Naive thymus-derived CD8-positive, alpha-beta T cell (primary cell): ENCODE measurements at places on chromosomes 12 and 14. TPM values are rescaled to one million over a fixed set of nuclear protein-coding genes. Genes with fewer than 3 reads are reported as not detected.

AICDA gene
- total RNA-seq, result not detected

- DNase-seq, result no peak
Measured at GRCh38 chr14:86798330-86798729, 1194.7 kb downstream of the GALC start.

- no peak for DNase-seq
Measured at GRCh38 chr12:98446060-98446459, 69.3 kb upstream of the TMPO start.

FBLN5 gene
- total RNA-seq, result 8.1 TPM

GRCh38 chr14:104287301-104288009, 149.1 kb downstream of the KIF26A start:
- DNase-seq, result peak; percentile 48

DNA sequence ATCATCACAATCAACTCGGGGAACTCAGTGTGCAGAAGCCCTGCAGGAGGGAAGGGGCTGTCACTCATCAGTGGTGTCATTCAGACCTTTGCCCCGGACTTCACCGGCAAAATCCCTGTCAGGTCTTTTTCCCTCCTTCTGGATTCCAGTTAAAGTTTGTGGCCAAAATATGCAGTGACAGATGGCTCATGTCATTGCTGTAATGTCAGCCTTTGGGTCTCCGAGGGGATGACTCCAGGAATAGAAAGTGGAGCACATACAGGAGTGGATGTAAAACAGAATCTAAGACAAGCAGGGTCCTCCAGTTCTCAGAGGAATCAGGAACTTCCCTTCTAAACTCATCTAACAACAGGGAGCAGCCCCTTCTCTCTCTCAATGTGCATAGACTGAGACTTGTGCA, 130.3 kb upstream of the RASSF8 start:
- DNase-seq, result no peak

- DNase-seq, result no peak
Measured at GRCh38 chr14:23951590-23952201, 1.9 kb upstream of the DHRS4 start.

ADAM21 gene
- total RNA-seq, result not detected

DNA sequence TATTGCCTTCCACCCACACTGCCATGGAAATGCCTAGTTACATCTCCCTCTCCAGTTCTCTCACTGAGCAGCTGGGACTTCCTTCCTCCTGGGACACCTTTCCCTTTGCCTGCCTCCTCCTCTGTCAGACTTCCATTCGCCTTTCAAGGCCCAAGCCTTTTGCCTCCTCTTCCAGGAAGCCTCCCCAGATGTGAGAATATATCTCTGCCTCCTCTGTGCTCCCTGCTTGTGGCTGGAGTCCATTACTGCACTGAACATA, 3.1 kb downstream of the IFI27L2 start:
- DNase-seq, result no peak

DNA sequence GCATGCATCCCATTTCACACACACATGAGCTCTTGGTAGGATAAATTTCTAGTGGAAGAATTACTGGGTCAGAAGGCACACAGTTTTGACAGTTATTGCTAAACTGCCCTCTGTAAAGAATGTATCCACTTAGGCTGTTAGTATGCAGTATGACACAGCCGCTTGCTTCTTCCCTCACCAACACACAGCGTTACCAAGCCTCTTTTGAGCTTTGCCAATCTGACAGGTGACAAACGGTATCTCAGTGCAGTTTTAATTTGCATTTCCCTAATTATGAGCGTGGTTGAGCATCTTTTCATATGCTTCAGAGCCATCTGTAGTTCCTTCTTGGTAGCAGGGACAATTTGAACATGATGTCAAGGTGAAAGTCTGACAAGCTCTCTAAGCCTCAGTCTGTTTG, 42.9 kb downstream of the HRK start:
- no peak for DNase-seq

- DNase-seq, result no peak
Measured at GRCh38 chr12:119354172-119354571, 19.6 kb downstream of the CCDC60 start.

- no peak for DNase-seq
Measured at GRCh38 chr12:66674495-66675122, 4.3 kb downstream of the GRIP1 start.

KIF21A gene
- 12.1 TPM for total RNA-seq

DNA sequence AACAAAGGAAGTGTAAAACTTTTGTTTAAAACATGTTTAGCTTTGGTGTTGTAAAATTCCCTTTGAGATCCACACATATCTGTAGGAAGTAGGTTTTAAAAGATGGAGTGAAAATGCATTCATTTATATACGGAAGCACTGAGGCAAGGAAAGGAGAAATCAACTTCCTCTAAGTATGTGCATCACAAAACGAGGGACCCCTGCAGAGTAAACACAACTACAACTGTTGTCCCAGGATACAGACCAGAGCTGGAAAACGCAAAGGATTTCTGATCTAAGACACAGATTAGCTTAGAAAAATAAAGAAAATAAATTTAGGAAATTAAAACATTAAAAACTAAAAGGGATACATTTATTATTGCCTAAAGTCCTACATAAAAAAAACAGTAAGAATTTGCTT, 297.6 kb downstream of the MED13L start:
- DNase-seq, result no peak

GRCh38 chr12:3199551-3200031, 122.4 kb downstream of the TSPAN9 start:
- no peak for DNase-seq

- no peak for DNase-seq
Measured at GRCh38 chr14:54467280-54467679, 21.5 kb downstream of the GMFB start.

TTC9 gene
- total RNA-seq, result 25.2 TPM

DNA sequence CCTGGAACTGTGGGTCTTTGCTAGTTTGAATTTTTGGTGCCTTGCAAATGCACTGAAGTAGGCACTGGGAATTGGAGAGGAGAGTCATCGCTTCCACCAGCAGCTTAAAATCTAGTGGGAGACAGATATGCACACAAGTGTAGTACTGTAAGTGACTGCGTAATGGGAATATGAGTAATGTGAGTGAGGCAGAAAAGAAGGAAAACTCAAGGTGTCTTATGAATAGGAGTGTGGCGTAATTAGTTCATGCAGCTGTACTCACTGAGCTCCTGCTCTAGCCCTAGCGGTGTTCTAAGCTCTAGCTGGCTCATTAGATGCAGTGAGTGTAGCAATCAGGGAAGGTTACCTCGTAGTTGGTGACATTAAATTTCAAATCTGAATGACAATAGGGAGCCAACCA, 2.8 kb downstream of the TCP11L2 start:
- no peak for DNase-seq

GRCh38 chr12:6038160-6038559, 86.3 kb downstream of the VWF start:
- peak; percentile 22 for DNase-seq

APOLD1 gene
- 4.3 TPM for total RNA-seq

GRCh38 chr12:108798551-108799221, 58.7 kb downstream of the SSH1 start:
- DNase-seq, result no peak

- DNase-seq, result no peak
Measured at GRCh38 chr12:20366776-20367409, 1.4 kb upstream of the PDE3A start.

ANP32D gene
- not detected for total RNA-seq

SRGAP1 gene
- not detected for total RNA-seq

REP15 gene
- not detected for total RNA-seq

GARIN6 gene
- not detected for total RNA-seq

GRCh38 chr14:23604675-23605170, 26.1 kb upstream of the JPH4 start:
- no peak for DNase-seq

DNA sequence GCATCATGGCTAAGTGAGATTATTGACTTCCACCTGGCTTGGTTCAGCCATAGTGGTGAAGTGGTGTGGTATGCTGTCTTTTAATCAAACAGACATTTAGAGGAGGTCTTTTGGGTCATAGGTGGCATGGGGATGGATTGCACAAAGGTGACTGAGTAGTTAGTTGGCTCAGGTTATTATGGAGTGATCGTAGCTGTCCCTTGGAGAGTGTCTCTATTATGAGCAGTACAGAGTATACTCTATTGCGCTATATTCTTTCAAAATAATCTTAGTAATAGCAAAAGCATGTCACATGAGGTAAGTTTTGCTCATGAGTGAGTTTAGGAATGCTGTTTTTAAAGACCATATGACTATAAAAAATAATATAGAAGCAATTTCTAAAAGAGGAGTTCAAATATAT, 60.4 kb downstream of the RASSF8 start:
- no peak for DNase-seq

IRAK3 gene
- total RNA-seq, result 0.14 TPM

DNA sequence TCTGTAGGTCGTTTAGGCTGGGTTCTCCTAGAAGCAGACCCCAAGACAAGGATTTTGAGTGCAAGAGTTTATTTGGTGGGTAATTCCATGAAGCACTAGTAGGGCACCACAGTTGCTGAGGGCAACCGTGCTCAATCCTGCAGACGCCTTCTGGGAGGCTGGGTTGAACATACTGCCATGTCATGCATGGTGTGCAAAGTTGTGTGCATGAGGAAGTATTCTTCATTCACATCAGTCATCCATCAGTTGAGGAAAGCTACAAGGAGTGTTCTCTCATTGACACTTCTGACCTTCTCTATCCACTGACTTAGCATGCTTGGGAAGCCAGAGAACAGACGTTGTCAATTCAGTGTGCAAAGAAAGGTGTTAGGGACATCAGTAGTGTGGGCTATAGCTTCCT, 179.2 kb downstream of the PTPN11 start:
- no peak for DNase-seq

OLR1 gene
- not detected for total RNA-seq

DNA sequence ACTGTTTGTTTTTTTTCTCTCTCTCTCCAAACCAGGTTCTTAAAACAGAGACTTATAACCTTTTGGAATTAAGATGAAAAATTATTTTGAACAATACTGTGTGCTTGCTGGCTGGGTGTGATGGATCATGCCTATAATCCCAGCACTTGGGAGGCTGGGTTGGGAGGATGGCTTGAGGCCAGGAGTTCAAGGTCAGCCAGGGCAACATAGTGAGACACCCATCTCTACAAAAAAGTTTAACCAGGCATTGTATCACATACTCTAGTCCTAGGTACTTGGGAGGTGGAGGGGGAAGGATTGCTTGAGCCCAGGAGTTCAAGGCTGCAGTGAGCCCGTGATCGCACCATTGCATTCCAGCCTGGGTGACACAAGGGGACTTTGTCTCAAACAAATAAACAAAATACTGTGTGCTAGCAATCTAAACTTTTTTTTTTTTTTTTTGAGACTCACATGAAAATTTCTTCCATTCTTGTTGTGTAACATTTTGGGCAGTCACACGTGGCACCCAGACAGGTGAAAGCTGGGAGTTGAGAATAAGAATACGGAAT, 379.6 kb downstream of the ETNK1 start:
- DNase-seq, result no peak

DNA sequence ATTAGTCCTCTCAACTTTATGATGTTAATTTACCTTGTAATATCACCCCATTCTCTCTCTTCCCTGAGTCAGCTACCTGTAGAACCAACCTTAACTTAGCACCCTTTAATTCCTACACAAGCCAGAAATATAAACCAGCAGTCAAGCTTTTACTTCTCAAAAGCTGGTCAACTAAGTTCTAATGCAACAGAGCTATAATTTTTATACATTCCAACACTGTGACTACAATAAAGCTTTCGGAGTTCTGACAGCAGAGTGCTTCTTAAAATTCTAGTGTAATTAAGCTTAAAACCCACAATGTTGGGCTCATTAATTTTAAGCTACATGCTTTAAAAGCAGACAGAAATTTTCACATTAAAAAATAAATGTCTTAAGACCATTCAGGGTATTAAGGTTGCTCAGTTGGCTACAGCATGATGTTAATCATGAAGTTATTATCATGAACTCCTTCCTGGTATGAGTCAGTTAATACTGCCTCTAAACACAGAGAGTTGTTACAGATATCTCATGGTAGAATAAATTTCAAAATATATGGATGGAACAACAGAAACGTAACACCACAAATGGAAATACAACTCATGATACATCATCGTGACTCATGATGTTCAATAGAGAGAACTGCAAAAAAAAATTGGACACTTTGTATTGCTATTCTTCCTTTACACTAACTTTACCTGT, 126.7 kb downstream of the EPS8 start:
- no peak for DNase-seq

GRCh38 chr14:88729159-88729558, 63.6 kb downstream of the EML5 start:
- DNase-seq, result no peak

- no peak for DNase-seq
Measured at GRCh38 chr14:55518391-55518790, 61.6 kb upstream of the KTN1 start.

TDRD9 gene
- total RNA-seq, result 0.22 TPM

CHURC1 gene
- total RNA-seq, result 104 TPM
